ENCODE measurements at places on chromosomes 13 and 19. TPM values are rescaled to one million over a fixed set of nuclear protein-coding genes. Genes with fewer than 3 reads are reported as not detected.

DNA sequence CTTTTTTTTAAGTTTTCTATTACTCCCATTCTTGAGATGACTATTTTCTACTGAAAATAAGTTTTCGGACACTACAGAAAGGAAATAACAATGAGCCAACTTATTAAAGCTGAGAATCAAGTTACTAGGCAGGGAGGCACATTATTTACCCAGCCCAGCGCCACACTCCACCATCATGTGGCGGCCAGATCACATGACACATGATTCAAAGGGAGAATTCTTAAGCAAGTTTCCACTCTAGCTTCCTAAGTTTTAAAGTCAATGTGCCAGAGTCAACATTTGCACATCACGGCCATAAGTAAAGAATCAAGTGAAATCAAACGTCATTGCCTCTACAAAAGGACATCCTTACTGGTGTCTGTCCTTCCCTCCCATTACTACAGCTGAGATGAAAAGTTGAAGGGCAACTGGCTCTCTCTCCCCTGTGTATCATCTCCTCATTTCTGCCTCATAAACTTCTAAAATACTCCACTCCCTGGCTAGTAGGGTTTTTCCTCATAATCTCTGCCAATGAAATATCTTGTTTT lies 81.7 kb downstream of the KLF12 start:
- DNase-seq = no peak
- no peaks in the 10 kb centered on the region for H3K4me1 ChIP-seq
- H3K27ac ChIP-seq = no peak overlapping the region
- H3K36me3 ChIP-seq = no peaks in the 10 kb centered on the region
- H3K27me3 ChIP-seq = no peaks in the 10 kb centered on the region

DNA sequence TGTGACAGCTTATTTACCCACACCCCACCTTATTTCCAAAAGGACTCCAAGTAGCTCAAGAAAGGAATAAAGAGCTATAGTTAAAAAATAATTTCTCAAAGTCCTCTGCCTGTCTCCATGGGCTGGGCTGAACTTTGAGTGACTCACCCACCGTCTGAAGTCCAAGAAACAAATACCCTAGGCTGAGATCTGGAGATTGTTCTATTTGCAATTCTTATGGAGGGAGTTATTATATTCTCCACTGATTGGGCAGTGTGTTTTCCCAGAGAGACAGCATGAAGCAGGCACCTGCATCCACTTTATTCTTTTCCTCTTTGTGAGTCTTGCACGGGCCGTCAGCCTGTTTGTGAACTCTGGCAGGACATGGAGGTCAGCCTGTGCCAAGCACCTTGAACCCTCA lies 63.2 kb downstream of the SHISA2 start:
- no peaks in the 10 kb centered on the region for H3K4me1 ChIP-seq
- H3K27me3 ChIP-seq = no peaks in the 10 kb centered on the region
- DNase-seq = no peak
- H3K4me3 ChIP-seq = no peak overlapping the region

Gene KIR2DL4
- total RNA-seq = not detected

Gene NHLRC3
- total RNA-seq = 20.1 TPM

Gene STX10
- total RNA-seq = 65.3 TPM

GRCh38 chr19:42409477-42409876 lies 17.7 kb downstream of the LIPE start:
- no peaks in the 10 kb centered on the region for H3K36me3 ChIP-seq
- H3K4me3 ChIP-seq = no peak overlapping the region
- peaks cover 15% of the 10 kb centered on the region for H3K4me1 ChIP-seq
- H3K27ac ChIP-seq = peak overlapping the region; percentile 16

GRCh38 chr13:98406427-98406826 lies 170.5 kb downstream of the STK24 start:
- peaks cover 30% of the 10 kb centered on the region for H3K4me1 ChIP-seq
- no peaks in the 10 kb centered on the region for H3K36me3 ChIP-seq
- peak; percentile 17 for DNase-seq
- no peak overlapping the region for H3K4me3 ChIP-seq

DNA sequence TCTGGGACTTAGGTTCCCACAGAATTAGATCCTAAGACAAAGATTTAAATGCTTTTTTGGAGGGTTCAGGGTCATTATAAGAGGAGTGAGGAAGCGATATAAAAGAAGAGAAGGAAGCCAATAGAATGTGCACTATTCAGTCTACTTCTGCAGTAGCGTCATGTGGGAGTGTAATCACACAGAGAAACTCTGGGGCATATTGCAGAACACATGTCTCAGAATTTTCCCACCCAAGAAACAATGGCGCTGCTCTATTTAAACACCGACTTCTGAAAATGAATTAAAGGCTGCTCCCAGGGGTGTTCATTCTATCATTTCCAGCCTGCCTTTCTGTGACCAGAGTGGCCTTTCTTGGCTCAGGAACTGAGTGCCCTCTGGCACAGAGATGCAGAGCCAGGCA lies 617.6 kb downstream of the FGF9 start:
- H3K36me3 ChIP-seq = no peaks in the 10 kb centered on the region
- H3K27ac ChIP-seq = no peak overlapping the region
- DNase-seq = no peak
- H3K4me1 ChIP-seq = no peaks in the 10 kb centered on the region
- no peaks in the 10 kb centered on the region for H3K27me3 ChIP-seq

Gene SSC5D
- 2.6 TPM for total RNA-seq

DNA sequence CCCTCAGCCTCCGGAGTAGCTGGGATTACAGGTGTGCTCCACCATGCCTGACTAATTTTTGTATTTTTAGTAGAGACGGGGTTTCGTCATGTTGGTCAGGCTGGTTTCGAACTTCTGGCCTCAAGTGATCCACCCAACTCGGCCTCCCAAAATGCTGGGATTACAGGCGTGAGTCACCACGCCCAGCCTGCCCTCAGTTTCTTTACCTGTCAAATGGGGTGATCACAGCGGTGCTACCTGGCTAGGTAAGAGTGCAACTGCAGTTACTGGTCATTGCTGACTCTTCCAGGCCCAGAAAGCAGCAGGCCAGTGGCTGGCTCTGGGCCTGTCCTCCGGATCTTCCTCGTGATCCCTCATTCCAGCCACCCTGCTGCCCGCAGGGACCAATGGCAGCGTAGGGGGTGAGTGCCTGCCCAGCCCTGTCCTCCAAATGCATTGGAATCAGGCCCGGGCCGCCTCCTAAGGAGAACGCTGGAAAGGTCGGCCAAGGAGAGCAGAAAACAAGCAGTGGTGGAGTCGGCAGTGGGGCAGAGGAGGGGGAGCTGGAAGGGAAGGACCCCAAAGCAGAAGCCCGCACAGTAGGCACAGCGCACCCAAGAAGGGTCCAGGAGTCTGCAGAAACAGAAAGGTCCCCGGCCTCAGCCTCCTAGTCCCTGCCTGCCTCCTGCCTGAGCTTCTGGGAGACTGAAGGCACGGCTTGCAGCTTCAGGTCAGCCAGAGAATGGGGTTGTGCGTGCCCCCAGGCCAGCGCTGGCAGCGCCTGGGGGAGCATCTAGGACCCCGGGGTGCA lies 1.8 kb upstream of the SLC27A1 start:
- H3K4me1 ChIP-seq = peaks cover 33% of the 10 kb centered on the region
- H3K27me3 ChIP-seq = no peaks in the 10 kb centered on the region
- DNase-seq = peak; percentile 26
- H3K4me3 ChIP-seq = no peak overlapping the region

Gene DHDH
- not detected for total RNA-seq

- H3K4me1 ChIP-seq = no peaks in the 10 kb centered on the region
- no peak overlapping the region for H3K4me3 ChIP-seq
- no peaks in the 10 kb centered on the region for H3K36me3 ChIP-seq
- DNase-seq = no peak
Observed at GRCh38 chr13:35518337-35518946, 42.0 kb upstream of the MAB21L1 start.

GRCh38 chr19:7868671-7869452 lies 5.3 kb downstream of the PRR36 start:
- H3K4me3 ChIP-seq = no peak overlapping the region
- H3K27me3 ChIP-seq = no peaks in the 10 kb centered on the region
- peaks cover 45% of the 10 kb centered on the region for H3K4me1 ChIP-seq
- H3K27ac ChIP-seq = peak overlapping the region; percentile 90

Gene SLITRK6
- not detected for total RNA-seq
